Thyroid gland (tissue), 4 donors: ENCODE measurements at places on chromosomes 16 and 17. TPM values are rescaled to one million over a fixed set of nuclear protein-coding genes. Genes with fewer than 3 reads are reported as not detected.

DNA sequence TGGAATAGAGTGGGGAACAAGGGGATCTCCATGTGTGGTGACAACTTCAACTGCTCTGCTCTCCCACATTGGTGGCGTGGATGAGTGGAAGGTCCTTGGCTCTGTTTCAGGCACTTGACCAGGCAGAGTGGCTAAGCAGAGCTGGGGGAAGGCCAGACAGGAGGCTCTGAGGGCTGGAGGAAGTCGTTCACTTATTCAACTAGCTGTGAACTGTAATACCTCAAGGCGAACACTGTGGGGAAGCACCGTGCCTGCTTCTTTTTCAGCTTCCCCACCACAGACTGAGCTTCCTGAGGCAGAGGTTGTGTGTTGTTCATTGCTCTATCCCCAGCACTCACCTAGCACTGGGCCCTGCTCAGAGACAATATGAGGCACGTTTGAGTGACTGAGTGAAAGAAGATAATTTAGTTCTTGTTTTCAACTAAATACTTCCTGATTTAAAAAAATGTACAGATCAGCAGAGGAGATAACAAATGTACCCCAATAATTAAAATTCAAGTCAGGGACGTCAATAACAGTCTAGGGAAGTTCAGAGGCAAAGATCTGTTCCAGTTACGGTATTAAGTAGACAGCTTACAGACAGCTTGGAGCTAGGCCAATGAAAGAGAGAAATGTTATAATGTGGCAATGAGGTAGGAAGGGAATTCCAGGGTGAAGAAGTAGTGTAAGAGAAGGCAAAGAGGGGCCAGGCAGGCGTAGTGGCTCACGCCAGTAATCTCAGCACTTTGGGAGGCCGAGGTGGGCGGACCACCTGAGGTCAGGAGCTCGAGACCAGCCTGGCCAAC lies 34.7 kb downstream of the MYO18A start:
- peak; percentile 94 for DNase-seq

DNA sequence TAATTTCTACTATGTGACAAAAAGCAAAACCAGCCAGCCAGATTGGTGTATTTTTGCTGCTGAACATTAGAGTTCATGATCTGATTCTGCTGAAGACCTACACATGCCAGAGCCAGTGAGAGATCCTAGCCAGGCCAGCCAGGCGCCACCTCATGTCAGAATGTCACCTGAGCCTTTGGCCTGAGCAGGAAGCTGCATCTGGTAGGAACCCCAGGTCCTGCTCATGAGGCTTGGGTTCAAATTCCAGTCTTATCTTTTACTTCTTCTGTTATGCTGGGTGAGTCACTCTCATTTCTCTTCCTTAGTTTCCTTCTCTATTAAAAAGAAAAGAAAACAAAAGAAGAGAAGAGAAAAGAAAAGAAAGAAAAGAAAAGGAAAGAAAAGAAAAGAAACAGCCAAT lies 585.1 kb upstream of the CDH5 start:
- no peak for DNase-seq

GRCh38 chr16:72164691-72165090 lies 7.3 kb downstream of the PMFBP1 start:
- no peak for DNase-seq

- DNase-seq = no peak
These were observed 1.3 kb upstream of the CDK5R1 start for GRCh38 chr17:32485261-32486110.

Gene FBXW10B
- total RNA-seq = 18.4 TPM

DNA sequence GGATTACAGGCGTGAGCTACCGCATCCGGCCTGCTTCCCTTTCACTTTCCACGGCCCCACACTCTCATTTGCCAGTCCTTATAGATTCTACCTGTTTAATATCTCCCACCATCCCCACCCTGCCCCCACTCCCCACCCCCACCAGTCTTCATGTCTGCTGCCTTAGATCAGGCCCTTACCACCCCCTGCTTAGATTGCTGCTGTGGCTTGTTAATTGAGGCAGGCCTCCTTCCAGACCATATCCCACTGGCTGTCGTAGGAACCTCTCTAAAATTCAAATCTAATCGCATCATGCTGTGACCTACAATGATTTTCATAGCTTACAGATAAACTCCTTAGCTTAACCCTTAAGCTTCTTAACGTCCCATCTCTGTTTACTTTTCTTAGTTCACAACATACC lies 4.9 kb downstream of the IQCK start:
- no peak for DNase-seq

Gene CCL4L2
- not detected for total RNA-seq

Gene GTF3C1
- total RNA-seq = 110 TPM

DNA sequence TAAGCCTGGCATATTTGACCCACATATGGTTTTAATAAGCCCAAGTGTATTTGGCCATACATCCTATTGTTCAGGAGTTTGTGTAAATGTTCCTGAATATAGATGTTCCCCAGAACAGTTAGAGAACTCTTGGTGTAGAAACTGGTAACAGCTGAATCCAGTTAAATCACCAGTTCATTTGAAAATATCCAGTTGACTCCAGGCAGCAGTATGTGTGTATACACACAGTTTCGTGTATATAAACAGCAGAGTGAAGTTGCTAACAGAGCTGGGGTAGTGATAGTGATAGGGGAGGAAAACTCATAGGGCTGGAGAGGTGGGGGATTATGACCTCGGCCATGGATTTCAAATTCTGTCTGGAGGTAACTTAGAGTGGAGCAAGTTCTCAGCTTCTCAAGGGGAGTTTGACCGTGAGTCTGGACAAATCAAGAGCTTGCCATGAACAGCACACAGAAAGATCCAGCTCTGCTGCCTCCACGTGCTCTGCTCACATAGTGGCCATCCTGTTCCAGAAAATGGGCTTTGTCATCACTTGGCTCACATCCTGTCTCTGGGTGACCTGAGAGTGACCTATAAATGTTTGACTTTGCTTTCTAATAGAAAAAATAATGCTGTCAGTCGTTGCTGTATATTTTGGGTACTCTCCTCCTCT lies 30.6 kb upstream of the MMD start:
- DNase-seq = peak; percentile 20
